ENCODE measurements at places on chromosomes 1 and 21.

GRCh38 chr1:8674481-8674880 is 143.0 kb downstream of the RERE start:
- no peak for DNase-seq

GRCh38 chr1:185080422-185080821 is 35.1 kb downstream of the RNF2 start:
- DNase-seq, result no peak

- no peak for DNase-seq
Measured at GRCh38 chr21:33290441-33290840, 24.3 kb downstream of the IL10RB start.

DNA sequence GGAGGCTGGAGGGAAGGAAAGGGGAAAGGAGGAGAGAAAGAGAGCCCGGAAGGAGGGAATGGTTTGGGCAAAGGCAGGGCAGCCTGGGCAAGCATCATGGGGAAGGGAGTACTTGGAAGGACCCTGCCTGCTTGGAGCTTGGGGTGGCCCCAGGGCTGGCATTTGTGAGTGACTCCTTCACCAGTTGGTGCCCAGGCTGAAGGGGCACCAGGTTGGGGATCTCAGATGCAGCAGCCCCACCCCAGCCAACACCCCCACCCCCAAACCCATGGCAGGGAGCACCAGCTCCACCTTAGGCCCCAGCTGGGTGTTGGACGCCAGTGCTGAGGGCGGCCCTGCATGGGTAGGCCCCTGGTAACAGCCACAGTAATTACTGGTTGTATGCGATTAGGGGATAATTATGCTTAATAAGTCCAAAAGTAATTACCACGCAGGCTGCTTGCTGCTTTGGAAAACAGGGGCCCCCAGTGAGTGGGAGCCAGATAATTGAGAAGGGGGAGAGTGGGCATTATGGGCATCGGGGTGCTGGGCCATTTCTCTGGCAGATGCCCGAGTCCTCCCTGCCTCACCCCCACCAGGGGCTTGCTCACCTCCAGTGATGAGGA is 78.3 kb downstream of the VWA5B1 start:
- no peak for DNase-seq

- DNase-seq, result no peak
Measured at GRCh38 chr1:229999004-229999670, 67.9 kb upstream of the GALNT2 start.

GRCh38 chr1:41709873-41710272 is 208.8 kb downstream of the HIVEP3 start:
- no peak for DNase-seq

GRCh38 chr1:170460001-170460400 is 72.0 kb upstream of the GORAB start:
- no peak for DNase-seq

- no peak for DNase-seq
Measured at GRCh38 chr1:21565285-21565684, 56.1 kb downstream of the ALPL start.

GRCh38 chr1:19918057-19918456 is 5.4 kb downstream of the PLA2G2E start:
- peak; percentile 84 for DNase-seq

DNA sequence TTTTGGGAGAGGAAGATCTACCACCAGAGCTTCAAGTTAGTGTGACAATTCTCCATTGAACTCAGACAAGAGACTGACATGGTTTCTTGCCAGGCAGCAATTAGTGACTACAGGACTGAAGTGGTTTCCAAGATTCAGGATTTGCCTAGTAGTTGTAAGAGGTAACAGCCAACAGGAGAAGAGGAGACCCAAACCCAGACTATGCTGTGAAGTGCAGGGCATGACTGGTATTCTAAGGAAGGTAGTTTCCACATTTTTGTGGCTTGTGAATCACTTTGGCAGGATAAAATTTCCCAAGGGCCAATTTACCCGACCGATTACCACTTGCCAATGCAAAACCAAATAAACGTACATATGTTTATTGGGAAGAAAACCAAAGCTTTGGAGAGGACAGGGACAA is 14.7 kb upstream of the RAP1A start:
- DNase-seq, result no peak

DNA sequence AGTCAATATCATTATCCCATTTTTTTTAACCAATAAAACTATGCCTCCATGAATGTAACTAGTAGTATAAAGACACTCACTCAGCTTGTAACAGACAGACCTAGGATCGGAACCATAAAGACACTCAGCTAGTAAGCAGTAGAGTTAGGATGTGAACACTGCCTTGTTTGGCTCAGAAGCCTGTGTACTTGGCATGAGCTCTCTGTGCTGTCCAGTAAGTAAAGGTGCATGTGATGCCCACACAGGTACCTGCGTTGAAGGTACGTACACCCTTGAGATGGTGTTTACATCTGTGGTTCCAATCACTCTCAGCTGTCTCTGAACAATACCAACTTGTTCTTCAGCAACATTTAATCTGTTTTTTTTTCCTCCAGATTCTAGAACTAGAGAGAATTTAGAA is 252.1 kb upstream of the SGIP1 start:
- no peak for DNase-seq

DNA sequence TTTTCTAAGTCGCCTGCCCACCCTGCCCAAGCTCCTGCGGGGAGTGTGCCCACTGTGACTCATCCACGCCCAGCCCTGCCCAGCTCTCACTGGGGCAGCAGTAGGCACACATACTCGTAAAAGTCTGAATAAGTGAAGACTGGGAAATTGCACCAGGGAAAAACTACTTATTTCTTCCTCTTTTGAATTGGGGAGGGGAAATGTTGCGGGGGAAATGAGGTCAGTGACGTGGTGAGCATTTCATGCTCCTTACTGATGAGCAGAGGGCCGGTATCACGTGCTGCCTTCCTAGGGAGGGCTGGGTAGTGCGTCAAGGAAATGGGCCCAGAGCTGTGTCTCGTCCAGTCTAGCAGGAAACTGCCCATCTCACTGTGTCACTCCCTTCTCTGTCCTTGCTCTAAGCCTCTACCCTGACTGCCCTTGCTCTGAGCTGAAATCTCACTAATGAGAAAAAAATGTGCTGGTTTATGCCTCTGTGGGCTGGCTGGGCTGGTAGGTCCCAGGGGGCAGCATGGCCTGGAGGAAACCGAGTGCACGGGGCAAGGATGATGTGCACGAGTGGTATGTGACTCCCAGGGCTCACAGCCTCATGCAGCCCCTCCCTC is 13.5 kb upstream of the TNFRSF1B start:
- DNase-seq, result no peak

- DNase-seq, result no peak
Measured at GRCh38 chr1:245604979-245605378, 450.2 kb downstream of the KIF26B start.

All from NCI-H2227 treated with DMSO at 0.1 percent for 48 hours (cell line).